Stimulated activated CD4-positive, alpha-beta T cell treated with anti-CD3 and anti-CD28 coated beads, TNF-alpha, amount 100 ng/mL, for 24 hours (primary cell): ENCODE measurements at places on chromosomes 5 and 9.

DNA sequence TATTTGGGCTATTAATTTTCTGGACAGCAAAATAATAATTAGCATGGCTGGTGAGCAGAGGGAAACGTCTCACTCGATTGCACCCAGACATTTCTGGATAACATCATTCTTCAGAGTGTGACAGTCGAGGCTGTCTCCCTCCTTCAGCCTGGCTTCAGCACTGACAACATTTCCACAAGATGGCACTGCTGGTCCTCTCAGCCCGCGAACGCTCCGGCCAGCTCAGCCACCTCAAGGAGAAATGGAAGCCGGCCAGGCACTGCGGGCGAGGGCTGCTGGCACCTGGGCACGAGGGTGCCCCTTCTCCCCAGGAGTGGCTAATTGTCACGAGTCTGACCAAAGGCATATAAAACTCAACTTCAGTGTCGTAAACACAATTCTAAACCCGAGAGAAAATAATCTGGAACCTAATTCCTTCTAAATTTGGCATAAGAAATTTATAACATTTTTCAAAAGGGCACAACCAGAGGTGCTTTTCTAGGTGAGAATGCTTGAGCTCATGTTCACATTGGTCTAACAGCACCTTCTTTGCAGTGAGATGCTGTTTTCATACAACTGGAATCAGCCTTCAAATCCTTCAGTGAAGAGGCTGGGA is 65.9 kb downstream of the DAP start:
- no peak for DNase-seq

DNA sequence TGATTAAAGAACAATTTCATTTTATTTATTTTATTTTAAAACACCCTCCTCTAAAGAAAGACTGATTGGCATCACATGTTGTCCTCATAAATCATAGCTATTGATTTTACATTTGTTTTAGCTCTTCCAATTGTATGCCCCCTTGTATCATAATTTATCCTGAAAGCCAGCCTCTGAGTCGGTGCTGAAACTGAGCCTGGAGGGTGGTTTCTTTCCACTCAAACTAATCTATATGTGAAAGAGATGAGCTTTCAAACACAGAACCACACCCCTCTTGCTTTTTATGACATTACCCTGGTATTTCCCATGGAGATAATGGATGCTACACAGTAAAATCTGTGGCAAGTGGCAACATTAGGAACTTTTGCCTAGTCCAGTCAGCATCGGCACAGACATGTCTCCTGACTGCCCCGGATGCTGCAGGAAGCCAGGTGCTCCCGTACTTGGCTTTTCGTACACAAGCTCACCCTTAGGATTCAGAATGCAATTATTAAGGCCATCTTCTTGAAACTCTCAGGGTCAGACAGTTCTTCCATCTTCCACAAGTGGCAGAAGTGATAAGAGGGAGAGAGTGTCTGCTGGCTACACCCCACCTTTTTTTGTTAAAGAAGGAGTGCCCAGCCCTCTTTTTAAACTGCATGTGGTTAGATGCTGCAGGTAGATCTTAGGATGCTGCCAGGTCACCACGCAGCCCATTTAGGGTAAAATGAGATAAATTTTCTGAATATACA is 91.1 kb downstream of the SNCAIP start:
- no peak for DNase-seq

DNA sequence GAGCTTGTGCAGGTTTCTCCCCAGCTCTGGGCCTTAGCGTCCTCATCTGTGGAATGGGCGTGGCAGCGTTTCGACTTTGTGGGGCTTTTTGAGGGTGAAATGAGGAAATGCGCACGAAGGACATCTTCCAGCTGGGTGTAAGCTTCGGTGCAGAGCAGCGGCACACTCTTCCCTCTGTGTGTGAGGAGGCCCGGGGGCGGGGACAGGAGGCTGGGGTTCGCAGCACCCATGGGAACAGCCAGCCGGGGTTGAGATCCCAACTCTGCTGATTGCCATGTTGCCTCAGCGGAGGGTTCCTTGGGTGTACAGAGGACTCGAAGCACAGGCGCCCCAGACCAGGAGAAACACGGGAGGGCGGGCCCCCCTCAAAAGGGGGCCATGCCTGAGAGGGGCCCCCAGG is 265.6 kb downstream of the NSG2 start:
- no peak for DNase-seq

GRCh38 chr5:137015540-137016116 is 483.5 kb downstream of the SPOCK1 start:
- DNase-seq = no peak

- no peak for DNase-seq
Observed at GRCh38 chr5:75306746-75307145, 30.3 kb upstream of the HMGCR start.

GRCh38 chr5:95915999-95916686 is 45.5 kb downstream of the ELL2 start:
- no peak for DNase-seq

GRCh38 chr5:133821889-133822288 is 146.5 kb downstream of the C5orf15 start:
- DNase-seq = no peak

GRCh38 chr5:147617711-147618350 is 108.0 kb upstream of the DPYSL3 start:
- no peak for DNase-seq

- DNase-seq = no peak
Observed at GRCh38 chr9:37284636-37285035, 137.9 kb upstream of the GRHPR start.

DNA sequence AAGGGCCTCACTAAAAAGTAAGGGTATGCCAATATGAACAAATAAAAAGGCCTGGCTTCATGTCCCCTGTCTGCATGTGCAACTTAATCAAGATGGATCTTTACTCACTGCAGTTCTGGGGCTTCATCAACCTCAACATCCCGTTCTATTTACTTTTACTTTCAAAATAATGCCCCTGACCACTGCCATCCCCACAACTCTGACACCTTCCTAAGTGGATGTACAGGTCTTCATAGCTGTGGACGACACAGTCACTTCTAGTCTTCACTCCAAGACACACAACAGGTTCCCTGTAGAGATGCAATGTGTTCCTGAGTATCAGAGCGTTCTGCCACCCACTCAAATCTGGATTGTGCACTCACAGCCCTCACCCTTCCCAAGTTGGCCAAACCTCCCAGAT is 136.1 kb downstream of the ENC1 start:
- no peak for DNase-seq

- DNase-seq = no peak
Observed at GRCh38 chr5:332843-333242, 11.3 kb downstream of the AHRR start.

DNA sequence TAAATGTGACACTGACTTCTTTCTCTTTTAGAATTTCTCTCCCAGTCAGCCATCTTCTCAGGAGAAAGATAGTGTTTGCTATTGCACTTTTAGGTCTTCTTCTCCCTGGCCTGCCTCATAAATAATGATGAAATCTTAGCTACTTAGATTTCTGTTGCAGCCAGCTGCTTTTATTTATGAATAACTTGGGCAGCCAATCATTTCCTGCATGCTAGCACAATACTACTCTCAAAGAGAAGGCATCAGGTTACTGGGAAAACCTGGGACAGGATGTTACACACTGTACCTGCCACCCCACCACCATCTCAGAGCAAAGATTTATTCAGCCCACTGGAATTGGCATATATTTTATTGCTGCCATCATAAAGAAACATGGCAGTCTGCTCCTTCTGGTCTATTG is 266.6 kb downstream of the PRELID2 start:
- no peak for DNase-seq

- no peak for DNase-seq
Observed at GRCh38 chr5:80978772-80979317, 18.7 kb downstream of the RASGRF2 start.

DNA sequence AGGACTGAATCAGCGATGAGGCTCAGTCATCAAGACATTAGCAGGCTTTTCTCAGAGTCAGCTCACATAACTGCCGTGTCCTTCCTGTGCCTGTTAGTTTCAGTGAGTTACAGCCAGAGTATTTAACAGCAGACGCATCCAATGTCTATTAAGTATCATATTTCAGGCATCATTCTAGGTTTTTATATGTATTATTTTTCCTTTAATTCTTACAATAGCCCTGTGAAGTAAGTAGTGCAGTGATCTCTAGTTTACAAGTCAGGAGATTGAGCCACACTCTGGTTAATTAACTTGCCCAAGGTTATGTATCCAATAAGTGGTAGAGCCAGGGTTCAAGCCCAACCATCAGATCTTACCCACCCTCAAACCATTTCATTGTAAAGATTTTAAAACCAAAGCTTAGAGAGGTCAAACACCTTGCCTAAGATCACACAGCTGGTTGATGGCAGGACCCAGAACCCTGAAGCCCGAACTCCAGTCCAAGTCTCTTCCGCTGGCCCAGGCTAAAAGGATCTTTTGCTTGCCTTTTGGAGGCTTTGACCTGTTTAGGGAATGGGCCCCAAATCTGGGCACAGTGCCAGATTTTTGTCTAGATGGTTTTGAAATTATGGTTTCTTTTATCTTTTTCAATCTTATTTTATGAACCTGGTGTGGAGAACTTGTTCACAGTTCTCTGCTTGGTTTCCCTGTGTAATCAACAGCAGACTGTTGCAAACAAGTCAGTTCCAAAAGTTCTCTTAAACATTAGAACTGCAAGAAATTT is 261.2 kb upstream of the CLINT1 start:
- no peak for DNase-seq

DNA sequence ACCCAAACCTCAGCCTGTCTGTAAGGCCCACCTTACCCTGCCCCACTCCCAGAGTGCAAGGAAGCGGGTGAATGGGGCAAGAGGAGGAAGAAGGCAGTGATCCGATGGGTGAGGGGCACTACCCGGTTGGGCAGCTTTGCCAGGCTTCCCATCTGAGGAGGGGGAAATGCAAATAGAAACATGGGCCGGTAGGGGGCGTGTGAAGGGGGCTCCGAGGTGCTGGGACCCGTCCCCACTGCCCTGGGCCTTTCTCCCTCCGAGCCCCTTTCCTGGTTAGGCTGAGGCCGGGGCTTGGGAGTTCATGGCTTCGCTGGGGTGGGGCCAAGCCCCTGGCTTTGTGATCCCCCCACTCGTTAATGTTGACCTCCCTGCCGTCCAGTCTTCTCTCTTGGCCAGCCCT is 23.6 kb upstream of the MYORG start:
- DNase-seq = no peak

DNA sequence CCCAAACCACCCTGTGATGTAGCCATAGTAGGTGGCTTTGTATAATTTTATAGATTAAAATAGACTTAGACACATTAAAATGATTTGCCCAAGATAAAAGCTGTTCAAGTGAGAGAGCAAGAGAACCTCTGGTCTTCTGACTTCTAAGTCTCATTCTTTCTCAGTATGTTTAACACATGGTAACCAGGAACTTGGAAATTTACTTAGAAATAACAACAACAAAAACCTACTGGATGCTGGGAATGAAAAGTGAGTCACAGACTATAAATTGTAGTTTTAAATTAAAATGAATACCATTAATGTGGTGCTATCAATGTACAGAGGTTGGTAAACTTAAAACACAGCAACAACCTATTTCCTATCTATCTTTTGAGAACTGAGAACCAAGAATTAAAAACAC is 30.4 kb downstream of the HMGCR start:
- DNase-seq = no peak

- no peak for DNase-seq
Observed at GRCh38 chr9:94973451-94973941, 247.0 kb downstream of the AOPEP start.

DNA sequence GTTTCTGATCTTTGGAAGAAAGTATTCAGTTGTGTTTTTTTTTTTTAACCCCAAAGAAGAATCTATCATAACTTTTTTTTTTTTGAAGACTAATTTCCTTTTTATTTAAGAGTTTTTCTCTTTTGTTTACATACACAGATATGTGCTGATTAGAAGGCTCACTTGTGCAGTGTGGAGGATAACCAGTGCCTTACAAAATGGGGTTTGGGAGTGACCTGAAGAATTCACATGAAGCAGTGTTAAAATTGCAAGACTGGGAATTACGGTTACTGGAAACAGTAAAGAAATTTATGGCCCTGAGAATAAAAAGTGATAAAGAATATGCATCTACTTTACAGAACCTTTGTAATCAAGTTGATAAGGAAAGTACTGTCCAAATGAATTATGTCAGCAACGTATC is 50.3 kb downstream of the FER start:
- DNase-seq = no peak

- no peak for DNase-seq
Observed at GRCh38 chr5:3353561-3353960, 242.1 kb upstream of the IRX1 start.

GRCh38 chr9:98215271-98215670 is 22.8 kb upstream of the CORO2A start:
- DNase-seq = no peak

GRCh38 chr5:141669520-141669919 is 12.5 kb downstream of the ARAP3 start:
- DNase-seq = no peak

GRCh38 chr5:17229313-17229712 is 11.9 kb downstream of the BASP1 start:
- no peak for DNase-seq

GRCh38 chr5:100970646-100971255 is 67.7 kb upstream of the ST8SIA4 start:
- no peak for DNase-seq

GRCh38 chr5:181069767-181070491 is 29.9 kb downstream of the BTNL9 start:
- DNase-seq = no peak

DNA sequence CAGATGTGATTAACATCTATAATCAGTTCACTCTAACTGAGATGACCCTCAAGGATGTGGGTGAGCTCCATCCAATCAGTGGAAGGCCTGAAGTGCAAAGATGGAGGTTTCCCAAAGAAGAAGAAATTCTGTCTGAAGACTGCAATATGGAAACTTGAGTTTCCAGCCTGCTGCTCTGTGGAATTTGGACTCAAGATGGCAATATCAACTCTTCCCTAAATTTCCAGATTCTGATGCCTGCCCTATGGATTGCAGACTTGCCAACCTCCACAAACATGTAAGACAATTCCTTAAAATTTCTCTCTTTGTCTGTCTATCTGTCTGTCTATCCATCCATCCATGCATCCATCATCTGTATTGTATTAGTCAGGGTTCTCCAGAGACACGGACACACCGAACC is 85.9 kb downstream of the ICE1 start:
- DNase-seq = no peak

DNA sequence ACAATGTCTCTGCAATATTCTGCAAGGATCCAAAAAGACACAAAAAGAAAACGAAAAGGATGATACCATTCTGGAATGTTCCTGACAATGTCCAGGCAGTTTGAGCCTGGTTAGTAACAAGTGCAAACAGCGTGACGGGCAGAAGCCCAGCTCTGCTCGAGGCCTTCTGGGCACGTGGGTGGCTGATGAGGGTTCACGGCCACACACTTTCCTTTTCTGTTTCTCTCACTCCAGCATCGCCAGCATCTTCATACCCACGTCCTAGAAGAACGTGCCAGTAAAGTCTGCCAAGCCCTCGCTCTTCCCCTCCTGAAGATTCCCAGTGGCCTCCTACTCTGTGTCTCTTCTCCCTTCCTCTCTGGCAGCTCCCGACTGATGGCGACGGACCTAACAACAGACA is 36.7 kb downstream of the COL23A1 start:
- no peak for DNase-seq

DNA sequence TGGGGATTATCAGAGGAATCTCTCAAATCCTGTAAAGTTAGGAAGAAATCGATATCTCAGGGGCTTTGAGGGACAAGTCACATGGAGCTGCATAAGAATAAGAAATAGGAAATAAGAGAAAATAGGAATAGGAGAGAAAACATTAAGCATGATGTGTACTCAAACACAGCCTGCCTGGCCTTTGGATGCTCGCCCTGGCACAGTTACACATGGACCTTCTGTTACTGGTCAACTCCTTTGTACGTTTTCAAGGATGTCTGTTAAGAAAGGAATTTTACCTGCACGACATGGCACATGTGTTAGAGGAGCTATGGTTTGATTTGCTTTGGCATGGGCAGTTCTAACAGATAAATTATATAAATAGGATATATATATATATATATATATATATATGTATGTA is 321.2 kb downstream of the CDH12 start:
- no peak for DNase-seq
